Mammary microvascular endothelial cell (primary cell): ENCODE measurements at places on chromosomes 4 and X. TPM values are rescaled to one million over a fixed set of nuclear protein-coding genes. Genes with fewer than 3 reads are reported as not detected.

ANK2 gene
- total RNA-seq = 1.9 and 3.1 TPM in 2 replicates

N4BP2 gene
- total RNA-seq = 3.9 TPM in 2 replicates

AADAT gene
- total RNA-seq = 1.1 and 3.7 TPM in 2 replicates

STPG2 gene
- total RNA-seq = 0.84 TPM in 1 of 2 replicates, not detected in the other

GPC4 gene
- total RNA-seq = 0.13 and 0.15 TPM in 2 replicates

RPS6KA3 gene
- 63.8 and 68.8 TPM in 2 replicates for total RNA-seq

CT45A1 gene
- not detected in 2 replicates for total RNA-seq

GPC3 gene
- total RNA-seq = not detected in 2 replicates

EDA2R gene
- 1.9 and 2.4 TPM in 2 replicates for total RNA-seq

PRR32 gene
- total RNA-seq = not detected in 2 replicates

FGFBP2 gene
- not detected in 2 replicates for total RNA-seq

OTC gene
- not detected in 2 replicates for total RNA-seq

HSPA4L gene
- total RNA-seq = 9.8 and 17.3 TPM in 2 replicates

CT55 gene
- not detected in 2 replicates for total RNA-seq

SHISA3 gene
- total RNA-seq = 13.6 and 14.3 TPM in 2 replicates

IGBP1 gene
- total RNA-seq = 41.4 and 41.8 TPM in 2 replicates

PHOX2B gene
- total RNA-seq = not detected in 2 replicates

RASL11B gene
- not detected in 2 replicates for total RNA-seq

GABRG1 gene
- not detected in 2 replicates for total RNA-seq

PROM1 gene
- not detected in 2 replicates for total RNA-seq

MID1IP1 gene
- total RNA-seq = 25.7 and 33.2 TPM in 2 replicates

FAM114A1 gene
- total RNA-seq = 94.5 and 109 TPM in 2 replicates

SAGE1 gene
- not detected in 2 replicates for total RNA-seq

RLIM gene
- 25.0 and 26.1 TPM in 2 replicates for total RNA-seq

PAGE4 gene
- total RNA-seq = not detected in 2 replicates

PPEF2 gene
- total RNA-seq = not detected in 2 replicates

RBMX2 gene
- 18.3 and 21.3 TPM in 2 replicates for total RNA-seq

CDS1 gene
- total RNA-seq = under 0.01 TPM in 1 of 2 replicates, not detected in the other

ALAS2 gene
- total RNA-seq = not detected in 2 replicates

CDX4 gene
- total RNA-seq = not detected in 2 replicates

SOD3 gene
- 0.07 TPM in 1 of 2 replicates, not detected in the other for total RNA-seq

NWD2 gene
- total RNA-seq = not detected in 2 replicates
